IMR-90 (cell line): ENCODE measurements at places on chromosomes 2 and 18. TPM values are rescaled to one million over a fixed set of nuclear protein-coding genes. Genes with fewer than 3 reads are reported as not detected.
A peak's percentile ranks its signal among the peaks of the same experiment; 100 is the strongest.

GRCh38 chr2:239966029-239966852 is 58.9 kb downstream of the NDUFA10 start:
- DNase-seq, result no peak

DNA sequence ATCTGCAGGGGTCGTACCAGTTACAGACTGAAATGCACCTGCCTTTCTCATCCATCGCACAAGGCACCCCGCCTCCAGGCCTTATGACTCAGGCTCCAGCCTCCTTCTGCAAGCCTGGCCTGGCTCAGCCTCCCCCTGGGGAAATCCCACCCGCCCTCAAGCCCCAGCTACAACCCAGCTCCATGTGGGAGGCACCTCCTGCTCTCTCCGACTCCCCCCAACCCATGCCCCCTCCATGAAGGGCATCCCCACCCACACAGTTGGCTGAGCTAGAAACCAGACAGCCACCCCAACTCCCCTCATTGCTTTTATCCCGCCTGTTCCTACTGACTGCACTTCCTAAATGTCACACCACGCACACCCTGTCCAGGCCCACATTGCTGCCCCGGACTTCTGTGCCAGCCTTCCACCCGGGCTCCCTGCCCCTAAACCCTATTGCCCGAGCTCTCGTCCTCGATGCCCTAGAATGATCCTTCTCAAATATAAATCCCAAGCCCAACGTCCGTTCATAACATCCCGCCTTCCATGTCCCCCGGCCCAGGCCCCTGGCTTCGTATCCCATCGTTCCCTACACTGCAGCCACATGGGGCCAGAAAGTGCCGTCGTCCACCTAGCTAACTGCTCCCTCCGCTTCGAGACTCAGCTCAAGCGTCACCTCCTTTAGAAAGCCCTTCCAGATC is 9.9 kb downstream of the DNMT3A start:
- DNase-seq, result peak; percentile 34

- no peak for DNase-seq
These were observed 112.1 kb downstream of the DOCK10 start for GRCh38 chr2:224930124-224930523.

GRCh38 chr2:232228332-232228731 is 150.2 kb upstream of the ALPP start:
- no peak for DNase-seq

- peak; percentile 29 for DNase-seq
These were observed 14.3 kb downstream of the COPS7B start for GRCh38 chr2:231800493-231801091.

- DNase-seq, result no peak
These were observed 1.0 kb upstream of the MAP4K4 start for GRCh38 chr2:101696272-101697123.

DNA sequence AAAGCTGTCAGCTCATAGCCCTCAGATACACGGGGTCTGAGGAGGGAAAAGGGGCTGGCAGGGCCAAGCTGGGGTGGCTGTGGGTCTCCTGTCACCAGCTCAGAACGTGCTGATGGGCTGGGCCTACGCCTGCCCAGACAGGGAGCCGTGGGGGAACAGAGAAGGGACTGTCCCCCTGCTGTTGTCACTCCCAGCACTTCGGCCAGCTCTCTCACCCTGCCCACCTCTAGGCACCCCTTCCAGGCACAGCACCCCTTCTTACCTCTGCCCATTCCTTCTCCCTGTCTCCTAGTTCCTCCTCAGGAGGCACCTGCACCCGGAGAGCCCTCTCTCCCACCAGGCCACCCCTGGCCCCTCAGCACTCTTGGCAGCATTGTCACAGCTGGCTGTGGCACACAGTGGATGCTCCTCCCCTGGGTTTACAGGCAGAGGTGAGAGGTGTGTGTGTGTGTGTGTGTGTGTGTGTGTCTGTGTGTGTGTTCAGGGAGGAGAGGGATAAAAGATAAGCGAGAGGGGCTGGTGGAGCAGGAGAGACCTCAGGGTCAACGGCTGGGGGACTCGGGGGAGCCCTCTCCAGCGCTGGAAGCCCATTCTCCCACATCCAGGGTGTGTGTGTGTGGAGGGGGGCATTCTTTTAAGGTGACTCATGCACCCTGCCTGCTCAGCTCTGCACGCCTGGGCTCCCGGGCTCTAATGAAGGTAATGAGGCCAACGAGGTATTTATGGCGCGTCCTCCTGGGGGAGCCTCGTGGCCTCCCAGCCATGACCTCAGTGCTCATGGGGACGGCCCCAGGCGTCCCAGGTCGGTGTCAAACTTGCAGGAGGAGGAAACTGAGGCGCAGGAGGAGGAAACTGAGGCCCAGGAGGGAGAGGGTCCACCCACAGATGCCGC is 66.1 kb upstream of the SMAD7 start:
- DNase-seq, result peak; percentile 83

- DNase-seq, result no peak
These were observed 370.7 kb upstream of the MEX3C start for GRCh38 chr18:51568151-51568550.

DNA sequence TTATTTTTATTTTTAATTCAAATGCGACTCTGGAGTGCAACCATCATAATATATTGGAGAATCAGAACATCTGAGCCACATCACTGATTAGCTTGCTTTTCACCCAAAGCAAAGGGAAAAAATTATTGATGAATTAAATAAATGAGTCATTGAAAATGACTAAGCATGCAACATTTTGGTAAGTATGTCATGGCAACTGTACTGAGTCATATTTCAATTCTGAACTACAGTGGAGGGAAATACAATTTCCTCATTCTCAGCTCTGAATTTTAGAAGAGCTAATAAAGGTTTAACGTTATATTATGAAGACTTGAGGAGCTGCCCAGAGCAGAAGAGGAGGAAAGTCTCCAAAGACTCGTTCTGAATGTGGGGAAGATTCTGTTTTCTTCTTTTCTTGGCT is 89.6 kb upstream of the CCDC68 start:
- peak; percentile 65 for DNase-seq

DNA sequence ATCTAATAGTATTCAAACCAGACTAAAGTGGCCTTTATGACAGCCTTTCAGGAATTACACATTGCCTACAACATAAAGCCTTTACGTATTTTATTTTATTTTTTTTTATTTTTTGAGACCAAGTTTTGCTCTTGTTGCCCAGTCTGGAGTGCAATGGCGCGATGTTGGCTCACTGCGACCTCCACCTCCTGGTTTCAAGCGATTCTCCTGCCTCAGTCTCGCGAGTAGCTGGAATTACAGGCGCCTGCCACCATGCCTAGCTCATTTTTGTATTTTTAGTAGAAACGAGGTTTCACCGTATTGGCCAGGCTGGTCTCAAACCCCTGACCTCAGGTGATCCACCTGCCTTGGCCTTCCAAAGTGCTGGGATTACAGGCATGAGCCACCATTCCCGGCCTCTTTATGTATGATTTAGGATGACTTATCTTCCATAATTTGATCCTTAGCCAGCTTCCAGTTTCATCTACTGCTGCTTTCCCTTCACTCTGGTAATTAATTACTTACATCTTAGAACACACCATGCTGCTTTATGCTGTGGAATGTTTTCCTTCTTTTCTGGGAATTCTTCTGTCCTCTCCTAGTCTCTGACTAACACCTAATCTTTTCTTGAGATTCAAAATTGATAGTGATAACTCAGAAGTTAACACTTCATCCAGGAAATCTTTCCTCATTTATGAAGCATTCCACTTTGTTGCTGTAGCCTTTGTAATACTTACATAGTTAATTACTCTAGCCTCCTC is 2.6 kb downstream of the USP14 start:
- no peak for DNase-seq

GRCh38 chr18:58579561-58580047 is 49.3 kb downstream of the ALPK2 start:
- peak; percentile 91 for DNase-seq

GRCh38 chr18:57353940-57354461 is 1.6 kb downstream of the ST8SIA3 start:
- DNase-seq, result peak; percentile 17

GREB1 gene
- not detected in 2 replicates for total RNA-seq

TCF23 gene
- total RNA-seq, result not detected in 2 replicates

DNAJC5G gene
- not detected in 2 replicates for total RNA-seq

IKZF2 gene
- 19.4 and 25.5 TPM in 2 replicates for total RNA-seq

RGPD4 gene
- total RNA-seq, result not detected in 2 replicates

IL37 gene
- not detected in 2 replicates for total RNA-seq

RBKS gene
- 0.83 and 1.1 TPM in 2 replicates for total RNA-seq

SLC66A3 gene
- 18.1 and 18.9 TPM in 2 replicates for total RNA-seq

COLEC12 gene
- total RNA-seq, result 1.7 and 2.3 TPM in 2 replicates

SNTG2 gene
- under 0.01 and 0.56 TPM in 2 replicates for total RNA-seq

GAD1 gene
- not detected in 2 replicates for total RNA-seq
